ENCODE measurements at places on chromosomes 16 and 17. TPM values are rescaled to one million over a fixed set of nuclear protein-coding genes. Genes with fewer than 3 reads are reported as not detected.

GPR139 gene
- total RNA-seq: not detected

NPLOC4 gene
- 107 TPM for total RNA-seq

TPSAB1 gene
- total RNA-seq: not detected

SRCIN1 gene
- total RNA-seq: 3.1 TPM

HOXB4 gene
- 0.16 TPM for total RNA-seq

VTN gene
- total RNA-seq: 18.8 TPM

OR2C1 gene
- total RNA-seq: not detected

EVPLL gene
- total RNA-seq: not detected

KRT23 gene
- 0.08 TPM for total RNA-seq

PTGES3L gene
- 0.84 TPM for total RNA-seq

FBXO39 gene
- not detected for total RNA-seq

PPP1R1B gene
- not detected for total RNA-seq

VWA3A gene
- 0.08 TPM for total RNA-seq

HES7 gene
- 2.1 TPM for total RNA-seq

TBC1D3E gene
- not detected for total RNA-seq

PIPOX gene
- total RNA-seq: not detected

PRSS8 gene
- 0.24 TPM for total RNA-seq

KRTAP3-1 gene
- not detected for total RNA-seq

SLC2A4 gene
- 0.13 TPM for total RNA-seq

CTRB1 gene
- total RNA-seq: not detected

FKBP10 gene
- 97.5 TPM for total RNA-seq

ZNF423 gene
- 0.12 TPM for total RNA-seq

MT1H gene
- not detected for total RNA-seq

BCL6B gene
- not detected for total RNA-seq

DNAAF8 gene
- total RNA-seq: 2.0 TPM

MYH2 gene
- total RNA-seq: not detected

MC1R gene
- total RNA-seq: 7.3 TPM

ZG16 gene
- not detected for total RNA-seq

C16orf54 gene
- total RNA-seq: not detected

DPEP1 gene
- 1.5 TPM for total RNA-seq

CYLD gene
- 14.2 TPM for total RNA-seq

KRTAP3-2 gene
- total RNA-seq: 0.35 TPM

TP53TG3 gene
- total RNA-seq: 0.57 TPM

CLEC3A gene
- not detected for total RNA-seq

ASPHD1 gene
- 30.7 TPM for total RNA-seq

TNFRSF17 gene
- not detected for total RNA-seq

LGALS9B gene
- not detected for total RNA-seq

C16orf86 gene
- total RNA-seq: 0.11 TPM

TMEM100 gene
- not detected for total RNA-seq

KRT12 gene
- total RNA-seq: not detected
